ENCODE measurements at places on chromosomes 5 and 9.
A peak's percentile ranks its signal among the peaks of the same experiment; 100 is the strongest.

DNA sequence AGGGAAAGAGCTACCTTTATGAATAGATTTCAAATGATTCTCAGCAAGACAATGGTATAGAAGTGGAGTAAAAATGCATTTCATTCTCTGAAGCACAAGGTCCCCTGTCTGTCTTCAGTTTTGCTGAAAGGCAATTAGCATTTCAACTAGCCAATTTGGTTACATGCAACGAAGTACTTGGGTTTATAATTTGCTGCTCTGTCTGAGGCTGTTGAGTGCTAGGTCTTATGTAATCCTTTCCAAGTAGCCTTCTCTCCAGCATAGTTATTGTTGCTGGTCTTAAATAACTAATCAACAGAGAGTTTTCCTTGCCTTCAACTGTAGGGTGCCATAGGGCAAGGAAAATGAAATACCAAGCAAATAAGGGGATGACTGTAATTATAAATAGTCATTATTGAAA is 4.5 kb downstream of the ADGRV1 start:
- DNase-seq = peak; percentile 4

DNA sequence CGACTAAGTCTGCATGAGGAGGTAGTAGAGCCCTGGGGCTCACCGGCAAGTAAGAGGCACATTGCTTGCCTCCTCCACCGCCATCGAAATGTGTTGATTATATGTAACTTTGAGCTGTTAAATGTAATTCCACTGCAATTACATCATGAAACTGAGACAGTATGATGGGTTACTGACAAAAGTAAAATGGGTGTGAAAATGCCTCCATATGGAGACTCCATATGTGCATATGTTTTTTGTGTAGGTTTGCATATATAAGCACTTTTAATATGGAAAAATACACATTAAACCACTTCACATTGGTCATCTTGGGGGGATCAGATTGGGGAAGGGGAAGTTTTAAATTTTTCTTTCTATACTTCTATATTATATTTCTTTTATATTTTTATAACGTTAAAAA is 29.8 kb downstream of the NFIL3 start:
- no peak for DNase-seq

- peak; percentile 56 for DNase-seq
Measured at GRCh38 chr5:170782438-170782837, 1.1 kb upstream of the GABRP start.

DNA sequence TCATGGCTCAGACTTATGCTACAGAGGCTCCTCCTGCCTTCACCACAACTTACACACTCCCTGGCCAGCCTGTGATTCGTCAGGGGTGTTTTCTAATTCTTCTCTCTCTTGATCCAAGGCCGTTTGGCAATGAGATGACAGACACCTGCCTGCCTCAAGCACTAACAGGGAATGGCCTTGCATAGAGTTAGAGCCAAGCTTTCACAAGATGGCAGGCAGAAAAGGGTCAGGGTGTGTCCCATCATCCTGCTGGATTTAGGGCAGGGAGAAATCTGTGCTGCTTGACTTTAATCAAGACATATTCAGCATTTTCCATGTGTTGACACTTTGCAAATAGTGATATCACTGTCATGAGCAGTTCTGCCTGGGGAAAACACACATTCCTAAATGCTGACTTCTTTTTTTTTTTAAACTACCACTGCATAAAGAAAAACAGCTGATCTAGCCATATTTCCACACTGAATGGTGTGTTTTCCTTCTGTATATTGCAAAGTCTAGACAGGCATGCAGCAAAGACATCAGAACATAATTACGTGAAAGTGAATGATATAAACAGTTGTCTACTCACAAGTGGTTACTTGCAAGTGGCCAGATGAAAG is 95.0 kb upstream of the SLC25A48 start:
- no peak for DNase-seq

- DNase-seq = no peak
Measured at GRCh38 chr9:80994892-80995291, 694.5 kb downstream of the TLE1 start.

- DNase-seq = no peak
Measured at GRCh38 chr5:24222876-24223275, 421.9 kb downstream of the CDH10 start.

GRCh38 chr9:24245988-24246387 is 299.7 kb downstream of the IZUMO3 start:
- DNase-seq = no peak

DNA sequence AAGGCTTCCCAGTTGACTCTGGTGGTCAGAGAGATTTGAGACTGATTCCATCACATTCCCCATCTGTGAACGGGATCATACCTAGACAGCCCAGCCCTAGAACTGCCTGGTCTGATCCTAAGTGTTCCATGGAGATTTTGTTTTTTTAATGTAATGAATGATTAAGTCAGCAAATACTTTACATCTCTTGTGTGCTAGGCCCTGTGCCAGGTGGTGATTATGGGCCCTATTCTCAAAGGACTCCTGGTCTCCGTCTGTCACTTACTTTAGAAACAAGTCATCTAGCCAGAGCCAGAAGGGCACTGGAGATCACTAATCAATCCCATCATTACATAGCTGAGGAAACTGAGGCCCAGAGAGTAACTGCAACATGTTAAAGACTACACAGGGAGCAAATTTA is 1.1 kb upstream of the GPX3 start:
- DNase-seq = no peak

- DNase-seq = no peak
Measured at GRCh38 chr5:152305525-152305924, 99.6 kb downstream of the NMUR2 start.

All from DMS79 treated with DMSO at 0.1 percent for 48 hours (cell line).